AG08396 (cell line): ENCODE measurements at places on chromosomes 16 and 17.

GRCh38 chr17:13410874-13411273 lies 190.9 kb downstream of the HS3ST3A1 start:
- no peak for DNase-seq

- DNase-seq: no peak
These were observed 42.5 kb downstream of the TMEM11 start for GRCh38 chr17:21171309-21171922.

DNA sequence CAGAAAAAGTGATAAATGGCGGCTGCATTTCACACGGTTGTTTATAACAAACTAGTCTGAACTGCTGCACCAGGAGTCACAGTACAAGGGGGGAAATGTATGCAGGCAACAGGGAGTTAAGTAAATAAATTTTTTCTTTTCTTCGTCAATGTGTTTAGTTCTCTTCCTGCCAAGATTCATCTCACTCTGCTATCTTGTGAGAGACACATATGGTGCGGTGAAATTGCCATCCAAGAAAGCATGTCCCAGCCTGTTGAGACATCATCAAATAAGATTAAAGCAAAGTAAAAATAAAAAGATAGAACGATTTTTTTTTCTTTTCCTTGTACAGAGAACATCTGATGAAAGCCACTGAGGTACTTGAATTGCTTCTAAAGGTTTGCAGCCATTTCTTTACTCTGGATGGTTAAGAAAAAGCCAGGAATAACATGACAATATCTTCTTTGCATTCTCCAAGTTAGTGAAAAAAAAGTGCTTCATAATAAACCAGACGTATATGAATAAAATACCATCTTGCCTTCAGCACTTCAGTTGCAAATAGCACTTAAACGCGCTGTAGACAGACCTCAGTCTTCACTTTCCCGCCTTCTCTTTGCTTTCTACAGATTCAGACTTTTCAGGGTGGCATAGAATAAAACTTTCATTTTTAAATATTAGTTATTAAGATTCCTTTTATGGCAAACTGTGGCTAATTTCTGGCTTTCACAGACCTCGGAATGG lies 506.2 kb upstream of the ZFHX3 start:
- DNase-seq: no peak

DNA sequence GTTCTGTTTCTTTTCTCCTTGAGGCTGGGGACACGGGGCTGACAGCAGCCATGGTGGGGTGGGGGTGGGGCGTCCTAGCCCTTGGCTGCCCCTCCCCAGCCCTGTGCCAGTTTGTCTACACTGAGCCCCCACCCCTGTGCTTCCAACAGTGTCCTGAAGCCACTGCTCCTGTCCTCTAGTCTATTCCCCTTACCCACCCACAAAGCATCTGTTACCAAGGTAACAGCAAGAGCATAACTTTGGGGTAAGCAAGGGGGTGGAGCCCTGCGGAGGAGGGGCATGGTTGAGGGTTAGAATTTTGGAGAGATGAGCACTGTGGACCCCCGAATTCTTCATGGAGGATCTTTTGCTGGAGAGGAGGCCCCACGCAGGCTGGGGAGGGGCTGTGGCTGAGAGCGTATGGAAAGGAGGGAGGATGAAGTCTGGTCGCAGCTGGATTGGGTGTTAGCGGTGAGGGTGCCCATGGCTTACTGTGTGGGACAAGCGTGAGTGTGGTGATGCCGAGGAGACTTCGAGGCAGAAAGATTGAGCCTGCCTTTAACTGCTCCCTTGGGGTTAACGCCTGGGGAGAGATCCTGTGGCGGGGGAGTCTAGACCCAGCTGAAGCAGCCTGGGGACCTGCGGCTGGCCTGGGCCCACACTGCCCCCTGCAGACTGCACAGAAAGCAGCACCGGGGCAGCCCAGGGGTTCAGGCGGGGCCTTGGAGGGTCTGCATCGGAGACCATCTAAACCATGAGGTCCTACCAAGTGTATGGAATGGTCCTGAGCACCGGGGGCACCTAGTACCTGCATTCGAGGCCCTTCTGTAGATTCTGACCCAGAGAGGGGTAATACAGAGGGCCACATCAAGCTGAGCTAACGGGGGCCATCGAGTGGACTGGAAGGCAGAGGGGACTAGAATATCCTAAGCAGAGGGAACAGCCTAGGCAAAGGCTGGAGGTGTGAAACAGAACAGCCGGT lies 6.1 kb upstream of the STAC2 start:
- peak; percentile 83 for DNase-seq

GRCh38 chr17:72545766-72546165 lies 424.9 kb downstream of the SOX9 start:
- no peak for DNase-seq

DNA sequence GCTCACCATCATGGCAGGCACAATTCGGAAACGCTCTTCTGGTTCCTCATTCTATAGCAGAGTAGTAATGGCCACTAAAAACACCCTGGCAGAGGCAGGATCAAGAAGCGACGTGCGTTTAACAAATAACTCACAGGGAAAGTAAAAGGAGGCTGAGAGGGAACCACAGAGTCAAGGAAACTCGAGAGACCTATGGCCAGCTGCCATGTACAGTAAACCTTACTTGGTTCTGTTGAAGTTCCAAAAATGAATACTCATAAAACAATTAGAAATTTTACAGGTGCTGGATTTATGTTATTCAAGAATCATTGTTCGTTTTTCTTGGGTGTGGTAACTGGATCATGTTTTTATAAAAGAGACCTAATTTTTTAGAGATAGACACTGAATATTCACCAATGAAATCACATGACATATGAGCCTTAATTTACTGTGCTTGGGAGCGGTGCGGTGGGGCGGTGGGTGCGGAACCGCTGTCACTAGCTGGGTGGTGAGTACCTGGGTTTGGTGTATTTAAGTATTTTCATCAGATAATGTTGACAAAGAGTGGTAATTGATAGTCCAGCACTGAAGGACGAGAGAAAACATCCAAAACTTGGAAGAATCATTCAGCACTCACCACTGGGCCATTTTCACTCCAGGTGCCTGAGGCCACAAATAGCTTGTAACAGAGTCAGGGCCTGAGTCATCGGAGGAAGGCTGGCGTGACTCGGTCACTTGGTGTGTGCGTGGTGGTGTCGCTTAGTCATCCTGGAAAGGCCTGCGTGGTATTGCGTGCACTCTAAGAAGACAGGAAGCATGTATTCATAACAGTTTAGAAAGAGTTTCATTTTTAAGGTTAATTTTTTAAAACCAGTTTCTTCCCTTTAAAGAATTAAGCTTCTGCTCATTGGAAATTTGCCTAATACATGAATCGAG lies 135.4 kb upstream of the CHMP6 start:
- peak; percentile 95 for DNase-seq

- DNase-seq: no peak
These were observed 5.7 kb upstream of the PRPSAP1 start for GRCh38 chr17:76359375-76359774.

- no peak for DNase-seq
These were observed 3.1 kb upstream of the C16orf74 start for GRCh38 chr16:85753976-85754375.

DNA sequence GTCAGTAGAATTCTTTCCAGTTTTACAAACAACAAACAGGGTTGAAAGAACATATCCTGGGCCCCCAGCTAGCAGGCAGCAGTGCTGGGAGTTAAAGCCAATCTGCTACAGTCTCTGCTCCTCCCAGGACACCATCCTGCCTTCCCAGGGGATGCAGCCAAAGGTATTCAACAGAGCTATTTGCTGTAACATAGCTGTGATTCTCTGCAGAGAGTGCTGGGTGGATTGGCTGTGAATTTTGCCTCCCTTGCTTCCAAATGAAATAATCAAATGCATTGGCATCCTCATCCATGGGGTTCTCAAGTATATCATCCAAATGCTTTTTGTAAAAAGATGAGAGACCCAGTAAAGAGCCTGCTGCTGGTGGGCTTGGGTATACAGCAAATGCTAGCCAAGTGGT lies 124.3 kb downstream of the NPIPB5 start:
- DNase-seq: no peak

GRCh38 chr17:40373999-40374398 lies 9.5 kb upstream of the GJD3 start:
- DNase-seq: no peak

- no peak for DNase-seq
These were observed 33.9 kb downstream of the MAP2K3 start for GRCh38 chr17:21318439-21318838.

- DNase-seq: peak; percentile 48
These were observed 20.8 kb downstream of the GGA3 start for GRCh38 chr17:75240394-75241142.

DNA sequence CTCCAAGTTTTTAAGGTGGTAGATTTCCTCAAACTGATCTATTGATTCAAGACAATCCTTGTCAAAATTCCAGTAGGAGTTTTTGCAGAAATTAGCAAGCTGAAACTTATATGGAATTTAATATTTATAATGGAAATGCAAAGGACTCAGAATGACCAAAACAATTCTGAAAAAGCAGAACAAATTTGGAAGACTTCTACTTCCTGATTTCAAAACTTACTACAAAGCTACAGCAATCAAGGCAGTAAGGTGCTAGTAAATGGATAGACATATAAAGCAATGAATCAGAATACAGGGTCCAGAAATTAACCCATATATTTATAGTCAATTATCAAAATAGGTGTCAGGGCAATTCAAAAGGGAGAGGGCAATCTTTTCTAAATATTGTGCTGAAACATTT lies 11.8 kb upstream of the IL21R start:
- no peak for DNase-seq

- DNase-seq: peak; percentile 29
These were observed 96.3 kb downstream of the NDEL1 start for GRCh38 chr17:8532021-8532420.

DNA sequence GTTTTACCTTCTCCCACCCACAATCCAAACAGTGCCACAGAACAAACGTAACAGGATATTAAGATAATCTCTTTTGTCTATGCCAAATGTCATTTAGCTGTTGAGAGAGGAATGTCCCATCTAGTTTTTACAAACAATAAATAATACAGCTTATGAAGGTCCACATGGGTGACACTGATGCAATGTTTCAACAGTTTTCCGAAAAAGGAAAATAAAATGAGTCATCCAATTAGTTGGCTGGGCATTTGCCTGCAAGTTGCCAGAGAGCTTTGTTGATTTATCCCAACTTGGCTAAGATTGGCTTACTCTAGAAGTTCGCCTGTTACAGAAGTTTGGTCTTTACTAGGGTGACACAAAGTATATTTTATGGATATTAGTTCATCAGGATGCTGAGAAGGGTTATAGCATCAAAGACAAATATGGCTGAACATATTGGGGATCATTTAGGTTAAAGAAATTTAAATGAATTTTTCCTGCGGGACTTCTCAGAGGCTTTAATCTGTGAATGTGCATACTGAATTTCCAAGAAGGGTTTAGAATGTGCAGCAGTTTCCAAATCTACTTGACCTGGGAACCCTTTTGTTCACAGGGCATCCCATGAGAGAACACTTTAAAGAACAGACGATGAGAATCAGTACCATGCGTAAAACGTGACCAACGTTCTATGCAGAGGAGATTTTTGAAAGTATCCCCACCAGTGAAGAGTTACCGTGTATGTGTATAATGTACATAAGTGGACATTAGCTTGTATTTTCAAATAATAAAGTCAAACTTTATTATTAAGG lies 73.1 kb downstream of the CDH13 start:
- peak; percentile 58 for DNase-seq

- no peak for DNase-seq
These were observed 170.9 kb downstream of the RAB11FIP4 start for GRCh38 chr17:31562376-31562840.

- DNase-seq: no peak
These were observed 2.5 kb downstream of the ERN2 start for GRCh38 chr16:23710504-23710903.

DNA sequence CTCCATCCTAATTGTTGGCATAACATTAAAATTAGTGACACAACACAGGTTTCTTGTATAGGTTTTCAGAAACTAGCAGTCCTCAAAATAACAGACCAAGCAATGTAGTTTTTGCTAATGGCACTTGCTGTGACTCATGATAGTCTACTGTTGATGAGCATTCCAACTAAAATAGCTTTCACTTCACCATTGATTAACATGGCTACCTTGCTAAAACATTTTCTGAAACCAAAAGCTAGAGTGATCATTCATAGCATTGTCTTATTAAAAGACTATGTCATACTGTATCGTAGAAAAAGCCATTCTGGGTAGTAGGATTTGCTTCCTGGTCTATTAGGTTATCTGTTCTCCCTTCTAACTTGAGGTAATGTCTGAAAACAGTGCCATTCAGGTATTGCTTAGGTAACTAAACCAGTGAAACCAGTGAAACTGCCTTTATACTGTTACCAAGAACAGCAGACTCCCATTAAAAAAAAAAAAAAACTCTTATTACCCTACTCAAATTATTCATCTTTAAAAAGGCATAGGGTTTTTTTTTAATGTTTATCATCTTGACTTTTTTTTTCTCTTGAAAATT lies 2.5 kb upstream of the CLTC start:
- DNase-seq: no peak

GRCh38 chr17:76593959-76594358 lies 8.3 kb upstream of the ST6GALNAC2 start:
- DNase-seq: no peak

DNA sequence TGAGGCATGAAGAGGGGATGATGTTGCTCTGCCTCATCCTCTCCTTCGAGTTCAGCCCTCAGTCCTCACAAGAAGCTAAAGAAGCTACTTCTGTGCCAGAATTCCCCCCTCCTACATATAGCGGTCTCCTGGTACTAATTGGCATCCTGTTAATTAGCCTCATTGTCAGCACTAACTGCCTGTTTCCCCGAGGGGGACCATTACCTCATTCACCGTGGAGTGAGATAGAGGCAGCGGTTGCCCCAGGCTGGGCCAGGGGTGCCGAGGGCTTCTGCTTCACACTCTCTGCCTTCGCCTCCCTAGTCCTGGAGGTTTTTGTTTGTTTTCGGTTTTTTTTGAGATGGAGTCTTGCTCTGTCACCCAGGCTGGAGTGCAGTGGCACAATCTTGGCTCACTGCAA lies 5.7 kb upstream of the MINK1 start:
- DNase-seq: no peak

- DNase-seq: no peak
These were observed 63.2 kb downstream of the ZNF778 start for GRCh38 chr16:89280546-89281188.

GRCh38 chr17:48726916-48727286 lies 1.6 kb downstream of the HOXB13 start:
- DNase-seq: no peak

- DNase-seq: no peak
These were observed 45.0 kb downstream of the ABR start for GRCh38 chr17:1134634-1135324.

- DNase-seq: no peak
These were observed 13.4 kb downstream of the ST6GALNAC1 start for GRCh38 chr17:76630151-76630550.

- DNase-seq: no peak
These were observed 25.4 kb upstream of the ARHGAP17 start for GRCh38 chr16:25040543-25040942.
